ENCODE measurements at places on chromosomes 13 and 19.

DNA sequence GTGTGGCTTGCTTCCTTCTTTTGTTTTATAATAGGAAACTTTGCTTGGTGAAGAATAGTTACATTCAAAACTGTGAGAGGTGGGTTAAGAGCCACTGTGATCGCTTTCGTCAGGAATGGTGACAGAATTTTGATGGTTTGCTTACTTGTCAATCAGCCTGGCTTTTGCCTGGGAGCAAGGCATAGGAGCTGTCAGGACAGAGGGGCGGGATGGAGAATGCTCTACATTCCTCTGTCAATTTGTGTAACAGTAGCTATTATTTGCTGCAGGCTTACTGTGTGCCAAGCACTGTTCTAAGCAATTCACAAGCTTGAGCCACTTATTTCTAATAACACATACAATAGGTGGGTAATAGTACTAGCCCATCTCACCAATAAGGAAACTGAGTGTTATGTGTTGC is 28.1 kb upstream of the TNFSF11 start:
- no peak for DNase-seq

DNA sequence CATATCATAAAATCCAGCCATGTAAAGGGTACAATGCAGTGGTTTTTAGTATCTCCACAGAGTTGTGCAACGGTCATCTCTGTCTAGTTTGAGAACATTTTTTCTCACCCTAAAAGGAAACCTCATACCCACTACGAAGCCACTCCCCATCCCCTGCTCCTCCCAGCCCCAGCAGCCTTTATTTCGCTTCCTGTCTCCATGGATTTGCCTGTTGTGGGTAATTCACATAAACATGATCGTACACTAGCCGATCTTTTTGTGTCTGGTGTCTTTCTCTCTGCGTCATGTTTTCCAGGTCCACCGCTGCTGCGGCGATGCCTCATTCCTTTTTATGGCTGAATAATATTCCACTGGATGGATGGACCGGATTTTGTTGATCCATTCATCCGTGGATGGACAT is 28.6 kb downstream of the BICRA start:
- DNase-seq, result no peak

- no peak for DNase-seq
Measured at GRCh38 chr19:46337487-46337886, 9.4 kb upstream of the PPP5C start.

DNA sequence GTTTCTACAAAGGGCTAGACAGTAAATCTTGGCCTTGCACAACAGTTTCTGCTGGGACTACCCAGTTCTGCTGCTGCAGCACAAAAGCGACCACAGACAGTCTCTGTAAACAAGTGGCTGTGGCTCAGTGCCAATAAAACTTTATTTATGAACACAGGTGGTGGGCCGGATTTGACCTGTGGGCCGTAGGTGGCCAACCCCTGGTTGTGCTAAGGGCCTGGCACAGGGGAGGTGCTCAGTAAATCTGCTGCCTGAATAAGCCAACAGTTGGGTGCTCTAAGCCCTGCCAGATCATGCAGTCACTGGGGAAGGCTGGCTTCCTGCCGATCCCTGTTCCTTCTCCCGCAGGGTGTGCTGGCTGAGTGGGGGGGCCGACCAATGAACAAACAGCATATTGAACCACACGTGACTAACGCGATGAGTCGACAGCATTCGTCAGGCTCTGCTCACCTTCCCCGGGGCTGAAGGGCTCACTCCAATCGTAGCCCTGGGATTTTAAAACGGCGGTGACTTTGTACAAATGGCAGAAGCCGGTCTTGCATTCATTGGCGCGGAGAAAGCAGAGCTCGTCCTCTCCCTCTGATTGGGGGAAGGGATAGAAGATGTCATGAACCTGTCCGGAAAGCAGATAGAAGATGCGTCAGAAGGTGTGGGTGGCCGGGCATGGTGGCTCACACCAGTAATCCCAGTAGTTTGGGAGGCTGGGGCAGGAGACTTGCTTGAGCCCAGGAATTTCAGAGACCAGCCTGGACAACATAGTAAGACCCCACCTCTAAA is 24.3 kb upstream of the MYDGF start:
- DNase-seq, result peak; percentile 36

GRCh38 chr13:94829837-94830365 is 117.6 kb upstream of the SOX21 start:
- no peak for DNase-seq

GRCh38 chr13:94535231-94535630 is 55.7 kb upstream of the DCT start:
- DNase-seq, result no peak

- no peak for DNase-seq
Measured at GRCh38 chr13:70622796-70623195, 514.5 kb upstream of the KLHL1 start.

GRCh38 chr13:113926951-113927660 is 46.8 kb downstream of the C13orf46 start:
- DNase-seq, result no peak

- DNase-seq, result no peak
Measured at GRCh38 chr19:31545777-31546176, 196.5 kb upstream of the TSHZ3 start.

DNA sequence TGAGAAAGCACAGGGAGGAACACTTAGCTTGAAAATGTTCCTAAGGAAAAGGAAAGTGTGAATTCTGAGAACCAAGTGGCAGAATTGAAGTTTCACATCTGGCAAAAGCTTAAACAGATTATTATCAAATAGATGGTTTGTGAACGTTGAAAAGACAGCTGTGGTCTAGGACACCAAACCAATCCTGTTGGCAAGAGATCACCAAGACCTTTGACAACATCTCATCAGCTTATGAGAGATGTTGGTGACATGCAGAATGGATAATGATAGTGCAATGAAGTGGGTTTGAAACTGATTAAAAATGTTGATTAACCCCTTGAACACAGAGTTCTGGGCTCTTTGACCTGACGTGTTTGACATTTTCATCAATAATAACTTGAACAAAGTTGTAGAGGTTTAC is 74.6 kb upstream of the GPR183 start:
- DNase-seq, result no peak

GRCh38 chr13:94505730-94506129 is 26.2 kb upstream of the DCT start:
- no peak for DNase-seq

- no peak for DNase-seq
Measured at GRCh38 chr13:28585561-28585960, 73.4 kb upstream of the POMP start.

- no peak for DNase-seq
Measured at GRCh38 chr13:46871557-46871956, 25.3 kb downstream of the HTR2A start.

- no peak for DNase-seq
Measured at GRCh38 chr13:113367771-113368170, 3.8 kb upstream of the GRTP1 start.

DNA sequence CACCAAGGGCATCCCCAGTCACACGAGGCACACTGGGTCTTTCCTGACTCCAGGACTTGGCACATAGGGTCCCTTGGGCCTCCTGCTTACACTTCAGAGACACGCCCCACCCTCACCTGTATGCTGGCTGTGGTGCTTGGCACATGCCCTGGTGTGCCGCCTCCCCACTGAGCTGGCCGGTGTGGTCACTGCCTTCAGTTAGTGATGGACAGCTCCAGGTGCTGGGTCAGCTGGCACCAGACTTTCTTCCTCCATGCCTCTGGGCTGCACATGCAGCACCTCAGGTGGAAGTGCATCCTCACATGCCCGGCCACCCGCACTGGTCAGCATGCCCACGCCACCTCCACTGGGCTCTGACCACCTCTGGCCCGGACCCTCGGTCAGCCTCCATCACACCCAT is 52.9 kb downstream of the KLF2 start:
- DNase-seq, result no peak

GRCh38 chr13:109740121-109740520 is 46.3 kb downstream of the IRS2 start:
- no peak for DNase-seq

DNA sequence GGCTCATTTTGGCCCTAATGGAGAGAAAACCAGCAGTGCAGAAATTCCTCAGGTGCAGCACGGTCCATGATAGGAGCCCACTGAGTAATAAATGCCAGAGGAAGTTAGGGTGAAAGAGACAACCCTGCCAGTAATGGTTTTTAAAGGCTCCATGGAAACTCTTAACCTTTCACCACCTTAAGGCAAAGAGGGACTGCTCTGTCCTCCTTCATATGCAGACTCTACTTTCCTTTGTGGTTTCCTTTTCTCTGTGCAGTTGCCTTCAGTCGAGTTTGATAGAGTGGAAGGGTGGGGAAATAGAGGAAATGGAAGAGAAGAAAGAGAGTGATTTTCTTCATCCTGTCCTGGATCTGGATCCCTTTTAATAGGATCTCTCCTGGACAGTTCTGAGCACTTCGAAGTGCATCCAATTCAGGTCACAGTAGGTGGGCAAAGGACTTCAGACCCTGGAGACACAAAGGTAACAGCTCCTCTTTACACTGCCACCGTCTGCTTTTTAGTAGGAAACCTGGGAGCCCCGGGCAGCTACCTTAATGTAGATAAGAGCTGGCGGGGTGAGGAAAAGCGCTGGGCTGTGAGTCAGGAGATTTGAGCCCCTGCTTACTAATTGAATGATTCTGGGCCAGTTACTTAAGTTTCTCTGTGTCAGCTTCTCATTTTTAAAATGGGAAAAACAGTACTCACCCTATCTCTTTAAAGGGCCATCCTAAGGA is 294.8 kb downstream of the KCNRG start:
- no peak for DNase-seq

GRCh38 chr13:22201375-22201925 is 530.6 kb downstream of the FGF9 start:
- no peak for DNase-seq

- no peak for DNase-seq
Measured at GRCh38 chr19:19630426-19630825, 2.4 kb upstream of the LPAR2 start.

DNA sequence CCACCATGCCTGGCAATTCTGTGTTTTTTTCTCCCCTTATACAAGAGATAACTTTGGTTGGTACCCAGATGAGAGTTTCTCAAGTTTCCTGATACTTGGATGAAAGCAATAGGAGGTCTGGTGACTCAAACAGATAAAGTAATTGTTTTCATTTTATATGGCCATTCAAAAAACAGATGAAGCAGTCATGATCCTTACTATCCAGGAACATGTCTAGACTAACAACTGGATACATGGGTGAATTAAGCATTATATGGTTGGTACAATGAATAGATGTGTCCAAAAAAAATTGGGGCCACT is 8.5 kb downstream of the ZNF430 start:
- DNase-seq, result no peak

GRCh38 chr13:95479731-95480130 is 72.8 kb upstream of the CLDN10 start:
- DNase-seq, result no peak

DNA sequence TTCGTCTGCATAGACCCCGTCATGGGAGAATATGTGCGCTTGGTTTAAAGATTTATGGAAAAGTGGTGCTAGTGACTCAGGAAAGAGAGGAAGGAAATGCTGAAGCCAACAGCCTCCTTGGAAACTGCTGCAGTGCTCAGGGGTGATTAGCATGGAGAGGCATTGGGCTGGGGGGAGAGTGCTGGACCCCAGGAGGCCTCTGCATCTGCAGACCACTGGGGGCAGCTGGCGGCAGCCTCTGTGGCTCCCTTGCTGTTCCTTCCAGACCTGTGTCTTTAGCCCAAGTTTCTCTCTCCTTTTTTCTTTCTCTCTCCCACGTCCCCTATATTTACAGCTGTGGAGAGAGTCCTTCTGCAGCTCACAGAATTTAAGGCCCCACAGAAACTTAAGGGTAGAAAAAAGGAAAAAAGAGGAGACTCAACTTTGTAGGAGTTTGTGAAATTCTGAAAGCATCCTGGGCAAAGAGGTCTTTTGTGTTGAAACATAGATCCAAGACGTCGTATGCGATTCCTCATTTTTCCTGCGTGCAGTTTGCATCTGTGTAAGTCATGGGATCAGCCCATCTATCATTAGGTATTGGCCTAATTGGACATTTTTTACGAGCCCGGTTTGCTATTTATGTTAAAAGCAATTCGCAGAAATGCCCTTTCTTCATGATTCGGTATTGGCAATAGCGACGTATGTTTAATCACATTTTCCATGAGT is 116.2 kb upstream of the ZNF536 start:
- DNase-seq, result no peak

GRCh38 chr13:98004107-98004506 is 50.6 kb downstream of the IPO5 start:
- DNase-seq, result no peak

- no peak for DNase-seq
Measured at GRCh38 chr19:15722956-15723355, 4.9 kb upstream of the OR10H2 start.

DNA sequence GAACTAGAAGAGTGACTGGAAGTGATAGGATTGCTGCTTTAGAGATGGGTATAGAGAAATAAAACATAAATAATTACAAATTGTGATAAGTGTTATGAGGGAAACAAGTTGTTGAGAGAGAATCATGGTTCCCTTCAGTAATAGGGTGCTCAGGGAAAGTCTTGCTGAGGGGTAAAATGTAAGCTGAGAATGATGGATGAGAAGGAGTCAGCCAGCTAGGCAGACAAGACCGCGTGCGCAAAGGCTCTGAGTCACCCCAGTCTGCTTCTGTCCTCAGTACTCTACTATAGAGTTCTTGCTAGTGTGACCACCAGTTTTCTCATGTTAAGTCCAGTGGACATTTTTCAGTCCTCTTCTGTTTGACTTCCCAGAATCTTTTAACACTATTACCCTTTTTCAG is 39.5 kb downstream of the PCCA start:
- no peak for DNase-seq

GRCh38 chr13:26585136-26585535 is 27.7 kb downstream of the WASF3 start:
- DNase-seq, result no peak

GRCh38 chr19:40006273-40006691 is 9.4 kb downstream of the ZNF546 start:
- DNase-seq, result no peak

- no peak for DNase-seq
Measured at GRCh38 chr13:109384491-109385241, 401.7 kb downstream of the IRS2 start.

DNA sequence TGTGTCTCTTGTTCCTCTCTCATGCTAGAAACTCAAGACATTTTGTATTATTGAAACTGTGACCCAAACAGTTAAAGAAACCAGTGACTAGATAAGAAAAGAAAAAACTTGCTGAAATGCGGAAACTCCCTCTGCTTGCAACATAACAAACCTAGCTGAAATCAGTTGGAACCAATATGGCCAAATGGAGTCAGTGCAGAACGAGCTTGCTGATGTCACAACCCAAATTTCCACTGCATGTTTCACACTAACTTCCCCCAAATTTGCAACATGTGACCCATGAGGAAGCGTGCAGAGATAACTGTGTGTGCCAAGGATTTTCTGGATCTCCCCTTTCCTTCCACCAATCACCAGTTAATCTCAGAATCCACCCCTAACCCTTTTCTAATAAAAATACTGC is 208.0 kb downstream of the DLEU7 start:
- no peak for DNase-seq

- no peak for DNase-seq
Measured at GRCh38 chr13:30165796-30166195, 141.6 kb downstream of the KATNAL1 start.

- DNase-seq, result no peak
Measured at GRCh38 chr13:106867249-106867648, 299.3 kb upstream of the ARGLU1 start.

Measured in GOT3 (cell line).